ENCODE measurements at places on chromosomes 7 and 10.

DNA sequence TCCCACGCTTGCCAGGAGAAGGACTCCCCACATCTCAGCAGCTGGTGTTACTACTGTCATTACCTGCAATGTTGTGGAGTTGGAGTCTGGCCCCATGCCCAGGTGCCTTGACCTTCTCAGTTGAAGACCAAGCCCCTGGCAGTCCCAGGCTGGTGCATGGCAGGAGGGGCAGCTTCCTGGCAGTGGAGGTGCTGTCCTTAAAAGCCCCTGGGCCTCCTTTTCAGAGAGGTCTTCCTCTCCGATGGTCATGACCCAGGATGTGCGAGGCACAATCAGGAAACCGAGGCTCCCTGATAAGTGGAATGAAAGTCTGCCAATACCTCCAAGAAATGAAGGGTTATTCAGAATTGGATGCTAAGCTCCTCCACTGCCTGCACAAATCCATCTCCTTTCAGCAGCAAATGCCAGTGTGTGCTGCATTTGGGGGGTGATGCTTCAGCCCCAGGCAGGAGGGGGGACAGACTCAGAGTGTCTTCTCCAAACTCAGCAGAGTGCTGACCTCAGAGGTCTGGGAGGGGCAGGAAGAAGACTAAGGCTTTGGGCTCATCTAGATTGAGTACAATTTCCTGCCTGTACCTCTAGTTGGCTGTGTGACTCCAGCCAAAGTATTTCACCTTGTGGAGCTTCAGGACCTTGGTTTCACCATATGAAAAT, 97.0 kb upstream of the DDC start:
- DNase-seq = no peak

DNA sequence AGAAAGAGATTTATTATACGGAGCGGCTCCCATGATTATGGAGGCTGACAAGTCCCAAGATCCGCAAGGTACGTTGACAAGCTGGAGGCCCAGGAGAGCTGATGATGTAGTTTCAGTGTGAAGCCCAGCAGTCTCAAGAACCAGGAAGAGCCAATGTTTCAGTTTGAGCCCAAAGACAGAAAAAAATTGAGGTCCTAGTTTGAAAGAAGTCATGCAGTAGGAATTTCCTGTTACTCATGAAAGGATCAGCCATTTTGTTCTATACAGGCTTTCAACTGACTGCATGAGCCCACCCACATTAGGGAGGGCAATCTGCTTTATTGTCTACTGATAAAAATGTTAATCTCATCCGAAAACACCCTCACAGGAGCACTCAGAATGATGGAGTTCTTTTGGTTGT, 51.5 kb downstream of the CCDC71L start:
- no peak for DNase-seq

GRCh38 chr10:118032564-118032963, 14.2 kb downstream of the RAB11FIP2 start:
- DNase-seq = no peak

- no peak for DNase-seq
Measured at GRCh38 chr7:10734595-10734994, 239.1 kb upstream of the PHF14 start.

- no peak for DNase-seq
Measured at GRCh38 chr10:31018962-31019361, 12.7 kb downstream of the ZNF438 start.

DNA sequence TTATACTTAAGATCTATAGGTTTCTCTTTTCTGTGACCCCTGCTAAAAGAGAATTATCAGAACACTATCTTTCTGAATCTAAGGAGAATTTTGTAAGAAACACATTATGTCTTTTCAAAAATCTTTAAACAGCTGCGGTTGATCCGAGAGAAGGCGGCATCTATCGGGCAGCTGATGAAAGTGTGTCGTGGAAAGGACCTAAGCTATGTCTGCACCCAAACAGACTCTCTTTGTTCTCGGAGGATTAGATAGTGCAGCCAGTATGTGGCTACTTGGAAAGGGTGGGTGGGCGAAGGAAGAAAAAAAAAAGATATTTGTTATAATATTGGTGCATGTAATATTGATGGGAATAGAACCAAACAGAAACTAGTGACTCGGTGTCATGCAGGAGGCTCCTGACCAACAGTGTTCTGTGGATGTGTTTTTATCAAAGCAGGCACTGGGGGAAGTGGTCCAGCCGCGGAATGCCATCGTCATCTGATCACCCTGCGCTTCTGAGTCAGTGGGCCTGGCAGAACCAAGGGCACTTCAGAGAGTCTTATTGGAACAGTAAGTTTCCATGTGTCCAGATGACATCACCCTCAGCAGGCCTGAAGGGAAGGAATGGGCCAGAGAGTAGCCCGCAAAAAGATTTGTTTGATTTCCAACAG, 509.7 kb upstream of the AKR1E2 start:
- no peak for DNase-seq

GRCh38 chr7:30027065-30027456, 559 bp upstream of the FKBP14 start:
- no peak for DNase-seq

GRCh38 chr10:24382045-24382444, 173.1 kb downstream of the KIAA1217 start:
- DNase-seq = no peak

GRCh38 chr10:13880760-13881159, 294.0 kb downstream of the PRPF18 start:
- no peak for DNase-seq

- DNase-seq = no peak
Measured at GRCh38 chr7:101119876-101120275, 7.0 kb upstream of the SERPINE1 start.

DNA sequence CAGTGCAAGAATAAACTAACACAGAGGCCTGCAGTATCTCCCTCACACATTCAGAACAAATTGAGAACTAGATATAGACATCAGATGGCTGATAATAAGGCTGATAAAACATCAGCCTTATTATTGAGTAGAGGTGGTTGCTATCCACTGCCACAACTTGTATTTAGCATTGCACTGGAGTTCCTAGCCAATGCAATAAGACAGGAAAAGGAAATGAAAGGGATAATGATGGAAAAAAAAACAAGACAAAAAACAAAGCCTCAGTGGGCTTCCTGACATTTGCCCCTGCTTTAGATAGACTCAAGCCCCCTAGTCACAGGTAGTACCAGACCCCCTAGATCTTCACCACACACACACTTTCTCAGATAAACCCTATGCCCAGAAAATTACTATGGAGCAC, 33.2 kb upstream of the ELN start:
- no peak for DNase-seq

All from GM18507 (cell line).